ENCODE measurements at places on chromosomes 3 and 15. TPM values are rescaled to one million over a fixed set of nuclear protein-coding genes. Genes with fewer than 3 reads are reported as not detected.

GOLGA6L10 gene
- 1.2 TPM for total RNA-seq

SPTBN5 gene
- total RNA-seq, result 0.51 TPM

DNA sequence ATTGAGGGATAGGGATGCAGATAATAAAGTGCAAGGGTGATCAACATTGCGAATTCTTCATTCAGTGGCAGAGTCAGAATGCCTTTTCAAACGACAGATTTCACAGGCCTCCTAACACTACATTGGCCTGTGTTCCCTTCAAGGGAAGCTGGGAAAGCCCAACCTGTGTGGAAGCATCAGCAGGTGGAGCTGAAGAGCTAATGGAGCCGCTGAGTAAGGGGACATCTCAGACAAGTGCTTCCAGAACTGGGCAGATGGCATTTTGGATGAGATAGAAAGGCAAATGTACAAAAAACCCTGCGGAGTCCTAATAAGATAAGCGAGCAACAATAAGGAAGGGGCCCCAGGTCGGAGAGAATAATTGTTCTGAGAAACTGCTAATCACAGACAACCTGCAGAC lies 8.5 kb upstream of the SLC24A5 start:
- DNase-seq, result no peak

DNA sequence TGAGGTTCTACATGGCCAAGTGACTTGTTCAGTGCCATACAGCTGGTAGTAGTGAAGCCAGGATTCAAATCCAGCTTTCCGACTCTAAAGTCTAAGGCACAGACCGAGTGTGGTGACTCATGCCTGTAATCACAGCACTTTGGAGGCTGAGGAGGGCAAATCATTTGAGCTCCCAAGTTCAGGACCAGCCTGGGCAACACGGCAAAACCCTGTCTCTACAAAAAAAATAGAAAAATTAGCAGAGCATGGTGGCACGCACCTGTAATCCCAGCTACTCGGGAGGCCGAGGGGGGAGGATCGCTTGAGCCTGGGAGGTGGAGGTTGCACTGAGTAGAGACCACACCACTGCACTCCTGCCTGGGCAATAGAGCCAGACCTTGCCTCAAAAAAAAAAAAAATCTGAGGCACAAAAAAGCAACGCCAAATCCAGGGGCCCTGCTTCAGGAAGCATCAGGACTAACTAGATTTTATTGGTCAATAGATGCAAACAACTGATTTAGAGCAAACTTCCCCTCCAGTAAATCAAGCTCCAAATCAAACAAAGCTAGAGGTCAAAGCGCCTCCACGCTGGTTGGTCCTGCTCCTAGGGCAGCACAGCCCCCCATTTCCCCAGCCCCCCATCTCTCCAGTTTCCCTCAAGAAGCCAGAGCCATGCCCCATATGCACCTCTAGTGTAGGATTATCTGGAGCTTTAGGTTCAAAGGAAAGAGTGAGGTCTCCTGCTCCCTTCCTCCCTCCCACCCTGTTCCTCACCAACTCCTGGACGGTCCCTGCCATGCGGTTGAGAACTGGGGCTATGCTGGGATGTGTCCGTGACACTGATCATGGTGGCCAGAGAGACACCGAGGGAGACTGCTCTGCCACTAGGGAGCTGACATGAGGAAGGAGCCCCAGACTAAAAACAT lies 2.9 kb upstream of the TNK2 start:
- DNase-seq, result no peak

DNA sequence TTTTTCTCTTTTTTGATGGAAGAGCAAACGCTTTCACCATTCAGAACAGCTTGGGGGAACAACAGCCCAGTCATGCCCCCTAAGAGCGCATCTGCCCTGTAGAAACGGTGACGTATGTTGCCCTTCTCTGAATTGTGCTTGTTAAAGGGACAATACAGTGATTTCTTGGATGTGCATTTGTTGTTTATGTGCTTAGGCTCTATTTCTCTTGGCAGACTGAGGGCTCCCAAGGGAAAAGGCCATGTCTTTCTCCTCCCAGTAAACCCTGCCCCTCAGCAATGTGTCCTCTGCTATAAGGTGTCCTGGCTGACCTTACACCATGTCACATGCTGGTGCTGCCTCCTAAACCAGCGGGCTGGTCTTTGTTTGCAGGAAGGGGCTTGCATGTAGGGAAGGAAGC lies 346.1 kb downstream of the EPHB1 start:
- DNase-seq, result no peak

- no peak for DNase-seq
These were observed 1048.5 kb downstream of the NTRK3 start for GRCh38 chr15:87207990-87208580.
